ENCODE measurements at places on chromosomes 7 and 10. TPM values are rescaled to one million over a fixed set of nuclear protein-coding genes. Genes with fewer than 3 reads are reported as not detected.

The PILRA gene
- 21.6 TPM for total RNA-seq

The PARP12 gene
- total RNA-seq, result 54.2 TPM

The ARL3 gene
- 11.2 TPM for total RNA-seq

The DNMBP gene
- total RNA-seq, result 54.6 TPM

The UPF2 gene
- 25.6 TPM for total RNA-seq

The ACHE gene
- total RNA-seq, result 4.0 TPM

The LRRC18 gene
- total RNA-seq, result not detected

The GBX1 gene
- total RNA-seq, result not detected

The DGKB gene
- total RNA-seq, result 0.99 TPM

The DLX5 gene
- not detected for total RNA-seq

GRCh38 chr7:12391922-12392615 is 11.6 kb downstream of the VWDE start:
- DNase-seq, result no peak

DNA sequence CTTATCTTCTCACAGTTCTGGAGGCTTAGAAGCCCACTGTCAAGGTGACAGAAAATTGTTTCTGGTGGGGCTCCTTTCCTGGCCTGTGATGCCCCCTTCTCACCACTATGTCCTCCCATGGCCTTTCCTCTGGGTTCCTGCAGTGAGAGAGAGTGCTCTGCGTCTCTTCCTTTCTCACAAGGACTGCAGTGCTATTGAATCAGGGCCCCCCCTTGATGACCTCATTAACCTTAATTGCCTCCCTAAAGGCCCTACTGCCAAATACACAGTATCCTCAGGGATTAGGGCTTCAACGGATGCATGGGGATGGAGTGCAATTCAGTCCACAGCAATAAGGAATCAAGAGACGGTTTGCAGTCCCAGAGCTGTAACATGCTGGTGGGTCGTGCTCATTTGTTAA is 82.0 kb upstream of the GRB10 start:
- DNase-seq, result no peak

GRCh38 chr10:60466267-60467201 is 76.9 kb upstream of the ANK3 start:
- DNase-seq, result no peak

DNA sequence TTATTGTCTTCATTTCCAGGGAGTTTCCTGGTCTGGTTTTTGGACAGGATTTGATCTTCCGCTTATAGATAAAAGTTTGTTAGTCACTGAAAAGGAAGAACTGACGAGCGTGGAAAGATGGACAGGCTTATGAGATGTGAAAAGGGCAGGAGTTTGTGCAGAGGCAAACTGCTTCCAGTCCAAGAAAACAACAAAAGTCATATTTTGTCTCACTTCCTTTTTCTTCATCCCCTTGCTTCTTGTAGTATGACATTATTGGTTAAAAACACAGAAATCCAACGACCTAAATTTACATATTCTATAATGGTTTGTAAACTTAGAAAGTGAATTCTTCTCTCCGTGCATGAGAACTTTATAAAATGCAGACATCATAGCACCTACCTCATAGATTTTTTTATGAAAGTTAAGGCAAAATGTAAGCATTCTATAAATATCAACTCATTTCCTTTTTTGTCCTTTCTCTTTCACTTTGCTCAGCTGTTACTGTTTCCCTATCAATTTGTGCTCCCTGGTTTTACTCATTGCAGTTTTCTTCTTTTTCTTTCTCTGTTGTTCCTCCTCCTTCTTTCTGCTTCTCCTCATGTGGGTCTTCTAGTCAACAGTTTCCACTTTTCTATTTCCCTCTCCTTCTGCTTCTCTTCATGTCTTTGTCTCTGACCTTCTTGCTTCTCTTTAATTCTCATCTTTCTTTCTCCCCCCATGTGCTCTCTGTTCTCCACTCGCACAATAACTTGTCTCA is 370.2 kb downstream of the ARL4A start:
- no peak for DNase-seq

DNA sequence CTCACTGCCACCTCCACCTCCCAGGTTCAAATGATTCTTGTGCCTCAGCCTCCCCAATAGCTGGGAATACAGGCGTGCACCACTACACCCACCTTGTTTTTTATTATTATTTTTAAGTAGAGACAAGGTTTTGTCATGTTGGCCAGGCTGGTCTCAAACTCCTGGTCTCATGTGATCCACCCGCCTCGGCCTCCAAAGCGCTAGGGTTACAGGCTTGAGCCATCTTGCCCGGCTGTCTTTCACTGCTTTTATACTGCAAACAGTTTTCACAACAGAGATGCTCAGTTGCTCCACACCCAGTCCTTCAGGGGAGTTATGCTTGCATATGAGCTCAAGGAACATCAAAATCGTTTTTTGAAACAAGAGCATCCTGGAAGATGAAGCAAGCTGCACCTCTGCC is 1.3 kb upstream of the PRR15 start:
- no peak for DNase-seq

DNA sequence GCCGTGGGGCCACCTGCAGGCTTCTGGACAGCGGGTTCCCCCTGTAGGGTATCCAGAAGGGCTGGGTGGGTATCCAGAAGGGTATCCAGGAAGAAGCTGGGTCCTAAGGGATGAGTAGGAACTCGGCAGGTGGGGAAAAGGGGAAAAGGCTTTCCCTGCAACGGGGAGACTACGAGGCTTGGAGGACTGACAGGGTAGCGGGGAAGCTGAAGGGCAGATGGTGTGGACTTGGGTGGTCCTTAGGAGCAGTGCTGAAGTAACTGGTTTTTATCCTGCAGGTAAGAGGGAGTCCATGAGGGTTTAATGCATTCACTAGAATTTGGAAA is 525 bp downstream of the UBE2D4 start:
- no peak for DNase-seq

DNA sequence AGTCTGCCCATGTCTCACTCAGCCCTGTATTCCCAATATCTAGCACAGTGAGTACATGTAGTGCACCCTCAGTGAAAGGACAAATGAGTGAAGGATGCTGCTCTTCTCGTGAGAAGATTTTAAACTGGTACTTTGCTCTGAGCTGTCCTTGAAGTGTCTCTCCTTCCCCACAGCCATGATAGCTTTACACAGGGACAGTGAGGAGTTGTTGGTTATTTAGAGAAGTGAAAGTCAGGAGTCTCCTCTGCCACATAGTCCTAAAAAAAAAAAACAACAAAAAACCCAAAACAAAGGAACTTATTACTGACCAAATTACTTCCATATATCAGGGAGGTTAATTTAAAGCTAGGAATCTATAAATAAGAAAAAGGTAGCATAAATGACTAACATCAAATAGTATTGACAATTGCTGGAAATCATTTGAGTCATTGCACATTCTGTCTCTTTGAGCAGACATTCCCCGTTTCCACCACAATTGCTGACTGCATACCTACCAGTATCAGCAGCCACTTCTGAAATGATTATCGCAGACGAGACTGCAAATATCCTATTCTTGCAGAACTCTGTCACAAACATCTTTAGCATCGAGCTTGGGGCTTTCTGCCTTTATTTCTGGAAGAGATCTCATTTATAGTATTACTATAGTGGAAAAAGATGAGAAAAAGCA is 202.1 kb downstream of the PTEN start:
- no peak for DNase-seq

- DNase-seq, result no peak
Measured at GRCh38 chr10:127815147-127815546, 77.6 kb downstream of the CLRN3 start.

GRCh38 chr7:47405921-47406800 is 175.8 kb downstream of the TNS3 start:
- DNase-seq, result peak; percentile 73

DNA sequence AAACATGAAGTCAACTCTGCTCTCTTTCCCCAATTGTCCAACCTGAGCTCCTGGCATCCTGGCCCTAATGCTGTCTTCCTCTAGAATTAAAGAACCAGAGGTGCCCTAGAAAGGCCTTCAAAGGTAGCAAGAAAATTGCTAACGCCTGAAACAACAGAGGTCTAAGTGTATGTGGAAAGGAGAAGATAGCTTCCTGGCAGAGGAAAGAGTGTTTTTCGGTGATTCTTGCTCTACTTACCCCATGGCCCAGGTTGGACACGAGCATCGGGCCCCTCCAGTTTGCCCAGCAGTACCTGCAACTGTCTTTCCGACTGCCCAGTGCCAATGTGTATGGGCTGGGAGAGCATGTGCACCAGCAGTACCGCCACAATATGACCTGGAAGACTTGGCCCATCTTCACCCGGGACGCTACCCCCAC is 22.2 kb downstream of the MGAM2 start:
- no peak for DNase-seq

DNA sequence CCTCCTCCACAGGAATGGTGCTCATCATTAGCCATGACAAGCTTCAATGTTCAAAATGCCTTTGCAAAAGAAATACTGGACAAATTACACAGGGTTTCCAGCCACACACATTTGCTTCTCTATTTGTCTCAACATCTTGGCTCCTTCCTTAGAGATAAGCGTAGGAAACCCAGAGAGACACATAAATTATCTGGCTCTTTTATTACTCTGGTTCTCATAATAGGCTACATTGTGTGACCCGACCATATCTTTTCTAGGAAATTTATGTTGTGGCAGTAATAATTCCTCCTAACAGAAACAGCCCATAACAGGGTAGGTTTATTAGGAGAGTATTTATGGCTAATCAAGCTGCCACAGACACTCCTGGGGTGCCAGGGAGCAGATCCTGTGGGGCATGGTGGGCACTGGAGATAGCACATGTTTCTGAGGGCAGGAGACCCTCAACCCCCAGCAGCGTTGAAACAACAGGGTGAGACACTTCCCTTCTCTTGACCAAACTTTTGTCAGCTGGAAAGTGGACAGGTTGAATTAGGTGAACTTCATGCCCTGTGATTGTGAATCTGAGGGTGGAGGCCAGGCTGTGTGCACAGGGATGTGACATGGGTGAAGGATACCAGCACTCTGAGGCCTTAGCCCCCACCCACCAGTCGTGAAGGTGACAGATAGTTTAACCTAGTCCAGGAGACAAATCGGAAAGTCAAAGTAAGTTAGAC is 295.9 kb upstream of the ZNF32 start:
- DNase-seq, result peak; percentile 22

DNA sequence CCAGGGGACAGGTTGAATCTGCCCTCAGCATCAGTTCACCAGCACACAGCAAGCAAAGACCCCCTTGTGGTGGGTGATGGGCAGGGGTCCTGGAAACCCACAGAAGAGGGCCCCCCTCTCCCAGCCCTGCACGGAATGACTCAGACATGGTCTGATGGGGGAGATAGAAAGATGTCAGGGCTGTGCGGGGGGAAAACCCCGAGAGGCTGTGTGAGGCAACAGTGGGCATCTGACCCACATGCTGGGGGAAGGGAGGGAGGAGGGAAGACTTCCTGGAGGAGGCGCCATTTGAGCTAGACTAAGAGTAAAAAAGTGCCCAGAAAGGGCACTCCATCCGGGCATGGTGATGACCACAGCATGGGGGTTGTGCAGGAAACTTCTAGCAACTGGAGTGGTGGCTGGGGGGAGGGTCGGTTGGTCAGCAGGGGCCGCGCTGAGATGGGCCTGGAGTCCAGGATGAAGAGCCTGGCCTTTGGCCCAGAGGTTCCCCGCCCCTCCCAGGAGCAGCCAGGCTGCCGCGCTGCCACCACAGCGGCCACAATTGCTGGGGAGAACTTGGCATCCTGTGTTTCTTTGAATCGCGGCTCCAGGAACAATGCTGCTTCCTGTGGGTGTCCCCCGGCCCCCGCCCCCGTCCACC is 2.5 kb downstream of the LFNG start:
- DNase-seq, result no peak

DNA sequence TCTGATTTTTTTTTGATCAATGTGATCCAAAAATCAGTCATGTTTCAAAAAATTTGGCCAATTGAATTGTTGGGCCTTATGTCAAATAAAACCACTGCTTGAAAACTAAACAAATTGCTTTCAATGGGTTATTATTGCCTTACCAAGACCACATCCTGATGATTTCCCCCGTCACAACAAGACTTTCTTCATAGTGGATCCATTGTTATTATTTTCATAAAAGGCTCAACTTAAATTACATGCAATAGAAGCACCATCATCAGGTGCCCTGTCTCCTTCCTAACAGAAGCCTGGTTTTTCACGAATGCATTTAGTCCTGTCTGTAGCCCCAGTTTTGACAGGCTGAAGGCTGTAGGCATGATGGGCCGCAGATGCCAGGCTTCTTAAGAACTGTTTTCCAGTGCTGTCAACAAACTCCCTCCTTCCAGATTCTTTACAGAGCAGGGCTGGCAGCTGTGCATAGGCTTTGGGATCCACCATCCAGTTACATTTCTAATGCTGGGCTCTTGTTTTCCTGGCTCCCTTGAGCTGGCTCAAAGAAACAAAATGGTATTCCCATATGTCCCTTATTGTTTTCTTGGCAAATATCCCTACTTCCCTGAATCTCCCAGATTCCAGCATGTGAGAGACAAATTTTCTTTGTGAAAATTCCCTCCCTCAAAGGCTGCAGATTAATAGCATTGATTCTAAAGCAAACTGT is 302.0 kb downstream of the TWIST1 start:
- DNase-seq, result no peak

All from ureter (tissue), 1 donor.